ENCODE measurements at places on chromosomes 1 and 21.

DNA sequence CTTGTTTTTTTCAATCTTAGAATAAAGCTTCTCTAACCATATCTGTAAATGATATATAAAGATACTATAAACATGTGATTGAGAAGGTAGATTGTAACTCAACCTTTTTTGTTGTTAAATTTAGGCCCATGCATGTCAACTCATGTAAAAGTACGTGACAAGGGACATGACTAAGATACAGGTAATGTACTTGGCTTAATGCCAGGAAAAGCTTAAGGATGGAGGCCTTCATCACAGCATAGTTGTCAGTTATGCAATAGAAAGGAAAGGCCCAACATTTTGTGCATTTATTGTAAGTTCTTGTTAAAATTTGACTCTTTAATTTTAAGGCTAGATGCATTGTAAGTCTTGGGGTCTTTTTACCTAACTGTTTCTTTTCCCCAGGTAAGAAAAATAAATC is 305.1 kb downstream of the LTN1 start:
- no peak for DNase-seq

- no peak for DNase-seq
These were observed 158.4 kb upstream of the BACE2 start for GRCh38 chr21:41009398-41010100.

- DNase-seq = no peak
These were observed at the start of gene PLCH2 for GRCh38 chr1:2476061-2476999. PLCH2 (plus strand) TSS chr1:2476289; CDS start chr1:2476589, 300 bp downstream.

- DNase-seq = peak; percentile 57
These were observed 4.9 kb downstream of the SH3BGRL3 start for GRCh38 chr1:26284597-26285347.

DNA sequence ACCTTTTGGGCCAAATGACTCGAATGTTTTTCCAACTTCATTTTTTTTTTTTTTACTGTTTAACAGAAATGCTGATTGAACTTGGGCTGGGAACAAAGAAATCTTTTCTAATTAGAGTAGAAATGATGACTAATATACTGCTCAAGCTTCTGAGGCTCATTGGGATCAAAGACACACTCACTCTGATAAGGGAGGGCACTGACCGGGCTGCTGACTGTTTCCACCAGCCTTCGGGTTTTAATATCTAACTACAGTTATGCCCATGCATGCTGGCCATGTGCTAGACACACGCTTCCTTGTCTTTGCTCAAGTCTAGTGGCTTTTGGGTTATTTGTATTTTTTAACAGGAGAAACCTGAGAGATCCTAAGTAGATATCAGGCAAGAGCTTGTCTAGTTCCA is 16.8 kb downstream of the ZBTB18 start:
- DNase-seq = peak; percentile 87

DNA sequence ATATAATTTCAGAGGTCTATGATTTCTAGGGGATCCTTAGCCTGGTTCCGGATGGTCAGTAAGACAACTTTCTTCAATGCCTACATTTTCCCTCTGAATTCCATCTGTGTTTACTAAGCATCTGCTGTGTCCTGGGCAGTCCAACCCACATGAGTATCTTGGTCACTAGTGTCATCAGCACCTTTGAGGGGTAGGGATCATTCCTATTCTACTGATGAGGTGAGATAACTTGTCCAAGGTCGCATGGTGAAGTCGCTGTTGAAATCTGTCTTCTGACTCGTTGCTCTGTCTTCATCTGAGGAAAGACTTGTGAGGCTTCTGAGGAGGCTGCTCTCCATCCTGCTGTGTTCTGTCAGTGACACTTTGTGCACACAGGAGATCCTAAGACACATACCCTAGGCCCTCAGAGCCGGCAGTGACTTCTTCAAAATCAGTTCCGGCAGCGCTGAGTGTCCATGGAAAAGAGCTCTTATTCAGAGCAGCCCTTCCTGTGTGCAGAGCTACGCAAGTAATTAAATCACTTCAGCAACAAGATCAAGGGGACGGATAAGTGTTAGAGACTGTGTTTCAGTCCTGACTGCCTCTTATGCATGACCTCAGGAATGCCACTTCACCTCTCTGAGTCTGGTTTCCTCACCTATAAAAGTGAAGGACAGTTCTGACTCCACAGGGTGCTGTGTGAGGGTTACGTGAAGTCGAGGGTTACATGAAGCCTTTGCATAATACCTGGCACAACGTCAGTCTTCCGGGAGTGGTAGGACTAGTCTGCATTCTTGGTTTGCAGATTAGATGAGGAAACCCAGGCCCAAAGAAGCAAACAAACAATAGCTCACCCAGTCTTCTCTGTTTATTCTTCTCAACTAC is 28.4 kb downstream of the AK2 start:
- DNase-seq = no peak

DNA sequence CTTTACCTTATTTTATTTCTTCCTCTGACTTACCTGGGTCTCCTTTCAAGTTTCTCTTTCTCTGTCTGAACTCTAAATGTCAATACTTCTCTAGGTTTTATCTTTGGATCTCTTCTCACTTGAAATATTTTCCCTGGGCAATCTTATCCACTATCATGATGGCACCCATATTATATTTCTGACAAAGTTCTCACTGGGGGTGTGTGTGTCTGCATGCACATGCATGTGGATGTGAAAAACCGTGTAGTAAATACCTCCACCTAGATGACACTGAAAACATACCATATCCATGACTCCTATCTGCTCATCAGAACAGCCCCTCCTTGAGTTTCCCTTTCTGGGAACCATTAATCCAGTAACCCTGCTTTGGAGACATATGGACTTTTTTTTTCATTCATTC is 30.9 kb downstream of the DNASE2B start:
- no peak for DNase-seq

Data from kidney glomerular epithelial cell (primary cell).